Stimulated activated CD4-positive, alpha-beta T cell treated with anti-CD3 and anti-CD28 coated beads, Interleukin-12 subunit alpha, Interleukin-12 subunit beta, amount 100 ng/mL, for 48 hours (primary cell): ENCODE measurements at places on chromosomes 1 and 21.

GRCh38 chr1:44227211-44227610 is 13.9 kb downstream of the DMAP1 start:
- no peak for DNase-seq

GRCh38 chr1:162847839-162848453 is 13.0 kb downstream of the CCDC190 start:
- peak; percentile 79 for DNase-seq

DNA sequence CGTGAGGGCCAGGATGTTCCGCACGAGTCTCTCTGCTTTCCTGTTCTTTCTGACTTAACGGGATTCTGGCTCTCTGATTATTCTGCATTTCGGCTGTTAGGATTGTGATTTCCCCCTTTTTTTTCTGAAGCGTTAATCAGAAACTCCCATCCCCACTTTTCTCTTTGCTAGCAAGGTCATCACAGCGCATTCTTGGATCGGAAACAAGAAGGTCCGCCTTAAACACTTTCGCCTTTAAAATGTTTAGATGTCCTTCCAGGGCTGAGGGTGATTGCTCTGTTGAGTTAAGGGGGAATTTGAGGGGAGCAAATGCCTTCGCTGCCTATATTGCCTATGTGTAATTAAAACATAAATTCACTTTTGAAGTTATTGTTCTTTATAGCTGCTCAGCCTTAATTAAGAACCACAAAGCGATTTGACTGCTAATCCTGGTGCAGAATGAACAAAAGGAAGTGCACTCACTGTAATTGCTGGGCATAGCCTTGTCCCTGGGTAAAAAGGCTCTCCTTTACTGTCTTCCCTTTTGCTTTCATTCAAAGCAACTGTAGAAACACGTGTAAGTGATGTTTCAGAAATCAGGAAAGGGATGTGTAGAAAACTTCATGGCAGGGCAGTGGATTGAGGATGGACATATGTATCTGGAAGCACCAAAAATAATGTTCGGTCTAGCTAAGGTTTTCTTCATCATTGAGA is 1.2 kb downstream of the LAMC1 start:
- DNase-seq = no peak

DNA sequence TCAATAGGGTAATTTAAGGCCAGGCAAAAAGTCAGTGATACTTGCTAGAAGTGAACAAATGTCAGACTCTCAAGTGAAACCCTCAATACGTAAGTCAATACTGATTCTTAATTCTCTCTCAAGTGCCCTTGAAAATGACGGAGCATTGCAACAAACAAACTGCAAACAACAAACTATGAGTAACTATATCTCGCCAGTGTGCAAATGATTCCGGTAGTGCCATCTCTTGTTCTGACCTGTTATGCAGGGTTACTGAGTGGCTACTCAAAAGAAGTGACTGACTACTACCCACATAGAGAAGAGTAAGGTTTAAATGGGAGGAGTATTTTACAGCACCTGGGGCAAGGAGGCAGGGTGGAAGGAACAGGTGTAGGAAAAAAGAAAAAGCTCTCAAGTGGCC is 1.6 kb downstream of the SLC19A2 start:
- no peak for DNase-seq

DNA sequence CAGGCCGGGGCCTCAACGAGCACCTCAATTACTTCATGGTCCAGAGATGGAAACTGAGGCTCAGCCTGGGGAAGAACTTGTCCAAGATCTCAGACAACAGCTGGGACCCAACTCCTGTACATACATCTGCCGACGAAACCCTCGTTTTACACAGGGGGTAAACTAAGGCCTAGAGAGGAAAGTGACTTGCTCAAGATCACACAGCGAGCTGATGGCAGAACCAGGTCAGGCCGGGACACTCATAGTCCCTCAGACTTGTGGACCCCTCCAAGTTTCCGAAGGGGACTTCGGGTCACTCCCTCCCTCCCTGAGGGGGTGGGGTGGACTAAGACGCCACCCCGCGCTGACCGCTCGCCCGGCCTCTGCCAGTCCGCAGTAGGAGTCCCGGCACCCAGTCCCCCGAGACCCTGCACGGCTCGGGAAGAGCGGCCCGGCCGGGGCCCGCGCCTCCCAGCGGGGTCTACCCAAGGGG is 430 bp downstream of the WASF2 start:
- DNase-seq = no peak

- no peak for DNase-seq
Measured at GRCh38 chr1:182617014-182617429, 12.8 kb upstream of the RGS16 start.

DNA sequence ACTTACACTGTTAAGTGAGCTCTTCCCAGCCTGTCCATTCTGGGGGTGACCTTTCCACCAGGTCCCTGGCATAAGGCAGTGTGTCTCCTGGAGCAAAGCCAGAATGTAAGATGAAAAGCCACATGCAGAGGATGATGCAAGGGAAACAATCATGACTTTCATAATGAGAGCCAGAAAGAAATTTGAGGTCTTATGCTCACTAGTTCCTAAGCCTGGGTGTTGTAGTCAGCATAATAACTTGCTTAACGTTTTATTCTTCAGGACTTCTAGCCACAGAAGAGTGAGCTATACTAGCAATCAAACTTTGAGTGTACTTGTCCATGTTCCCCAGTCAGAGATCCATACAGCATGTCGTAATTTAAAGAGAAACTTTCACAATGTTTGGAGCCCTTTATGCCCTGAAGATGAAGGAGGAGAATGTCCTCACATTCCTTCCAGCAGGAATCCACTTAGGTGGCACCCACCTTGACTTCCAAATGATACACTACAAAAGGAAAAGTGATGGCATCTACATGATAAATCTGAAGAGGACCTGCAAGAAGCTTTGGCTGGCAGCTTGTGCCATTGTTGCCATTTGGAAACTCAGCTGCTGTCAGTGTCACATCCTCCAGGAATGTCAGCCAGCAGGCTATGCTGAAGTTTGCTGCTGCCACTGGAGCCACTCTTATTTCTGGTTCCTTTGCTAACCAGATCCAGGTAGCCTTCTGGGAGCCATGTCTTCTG is 60.5 kb upstream of the FOXD3 start:
- no peak for DNase-seq

DNA sequence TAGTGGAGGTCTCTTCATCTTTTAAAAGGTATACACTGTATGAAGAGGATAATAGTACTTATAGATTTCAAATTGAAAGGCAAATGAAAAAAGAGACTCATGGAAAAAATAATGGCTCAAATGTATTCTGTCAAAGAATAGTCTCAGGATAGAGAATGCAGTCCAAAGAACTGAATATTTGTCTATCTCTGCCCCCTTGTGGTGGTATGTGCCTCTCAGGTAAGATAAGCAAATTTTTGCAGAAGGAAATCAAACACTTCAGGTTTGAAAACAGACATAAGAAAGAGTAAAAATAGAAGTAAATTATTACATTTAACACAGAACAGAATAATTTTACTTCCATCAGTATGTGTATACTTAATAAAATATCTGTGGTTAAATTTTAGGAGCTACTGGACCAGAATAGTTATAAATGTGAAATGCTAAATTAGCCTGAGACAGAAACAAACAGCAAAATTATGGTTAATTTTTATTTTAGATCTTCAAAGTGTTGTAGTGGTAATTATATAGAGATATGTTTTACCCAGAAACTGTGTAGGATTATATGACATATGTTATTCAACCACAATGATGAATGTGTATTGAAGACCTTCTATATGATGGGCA is 164.4 kb upstream of the PALMD start:
- no peak for DNase-seq
